Heart right ventricle (tissue), 16 donors: ENCODE measurements at places on chromosomes 1 and 21.

DNA sequence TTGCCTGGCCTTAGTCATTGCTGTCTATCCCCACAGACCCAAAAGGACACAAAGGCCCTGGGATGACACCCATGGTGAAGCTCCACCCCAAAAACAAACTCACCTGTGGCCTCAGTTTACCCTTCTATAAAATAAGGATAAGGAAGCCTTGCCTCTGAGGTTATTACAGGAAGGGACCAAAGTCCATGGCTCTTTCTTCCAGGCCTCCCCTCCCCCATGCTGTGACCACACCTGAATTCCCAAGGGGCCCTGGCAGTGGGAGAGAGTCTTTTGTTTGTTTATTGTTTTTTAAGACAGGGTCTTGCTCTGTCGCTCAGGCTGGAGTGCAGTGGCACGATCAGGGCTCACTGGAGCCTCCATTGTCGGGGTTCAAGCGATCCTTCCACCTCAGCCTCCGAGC, 10.5 kb upstream of the TNFRSF25 start:
- DNase-seq, result no peak

- no peak for DNase-seq
These were observed 135.6 kb upstream of the KCNJ15 start for GRCh38 chr21:38120984-38121855.

DNA sequence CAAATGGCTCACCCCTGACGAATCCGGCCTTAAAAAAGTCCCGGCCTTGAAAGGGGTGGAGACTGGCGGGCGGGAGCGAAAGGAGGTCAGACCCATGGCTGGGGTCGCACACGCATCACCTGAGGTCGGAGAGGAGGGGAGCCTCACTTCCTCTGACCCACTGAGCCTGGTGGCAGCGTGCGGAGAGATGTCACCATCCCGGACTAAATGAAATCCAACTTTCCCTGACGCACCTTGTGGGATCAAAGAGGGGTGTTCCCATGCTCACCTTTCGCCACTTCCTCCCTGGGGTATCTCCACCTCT, 709 bp upstream of the SLC41A1 start:
- no peak for DNase-seq

DNA sequence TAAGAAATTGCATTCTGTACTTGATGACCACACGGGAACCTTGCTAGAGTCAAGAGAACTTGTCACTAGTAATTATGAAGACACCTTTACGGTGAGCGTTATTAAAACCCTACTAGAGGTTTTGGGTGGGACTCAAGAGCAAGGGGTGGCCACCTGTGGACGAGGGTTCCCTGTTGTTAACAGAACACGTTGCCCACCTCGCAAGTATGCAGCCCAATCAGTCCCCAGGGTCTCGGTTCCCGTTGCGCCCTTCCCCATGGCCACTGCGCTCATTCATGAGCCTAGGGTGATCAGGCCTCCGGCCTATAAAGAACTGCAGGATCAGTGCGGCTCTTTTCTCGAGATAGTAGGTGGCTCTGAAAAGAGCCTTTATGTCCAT, 30.2 kb upstream of the RNF187 start:
- no peak for DNase-seq
